CD8-positive, alpha-beta T cell (primary cell): ENCODE measurements at places on chromosomes 11 and 22.

GRCh38 chr11:68542617-68543016 is 82.1 kb downstream of the PPP6R3 start:
- no peak for DNase-seq

GRCh38 chr22:49087198-49087597 is 740.5 kb downstream of the BRD1 start:
- DNase-seq, result no peak

DNA sequence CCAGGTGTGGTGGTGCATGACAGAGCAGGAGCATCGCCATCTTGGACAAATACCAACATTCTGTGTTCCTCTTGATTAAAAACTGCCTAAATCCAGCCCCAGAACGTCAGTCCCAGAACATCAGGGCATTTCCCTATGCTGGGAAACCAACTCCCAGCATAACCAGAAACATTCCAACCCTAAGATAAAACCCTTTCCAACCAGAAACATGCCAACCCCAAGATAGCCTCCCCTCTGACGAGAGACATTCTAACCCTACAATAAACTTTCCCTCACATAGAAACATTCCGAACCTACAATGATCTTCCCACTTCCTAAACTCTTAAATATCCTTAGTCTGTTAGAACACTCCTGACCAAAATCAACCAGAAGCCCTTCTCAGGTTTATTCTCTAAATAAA is 11.6 kb downstream of the PLAAT4 start:
- no peak for DNase-seq

DNA sequence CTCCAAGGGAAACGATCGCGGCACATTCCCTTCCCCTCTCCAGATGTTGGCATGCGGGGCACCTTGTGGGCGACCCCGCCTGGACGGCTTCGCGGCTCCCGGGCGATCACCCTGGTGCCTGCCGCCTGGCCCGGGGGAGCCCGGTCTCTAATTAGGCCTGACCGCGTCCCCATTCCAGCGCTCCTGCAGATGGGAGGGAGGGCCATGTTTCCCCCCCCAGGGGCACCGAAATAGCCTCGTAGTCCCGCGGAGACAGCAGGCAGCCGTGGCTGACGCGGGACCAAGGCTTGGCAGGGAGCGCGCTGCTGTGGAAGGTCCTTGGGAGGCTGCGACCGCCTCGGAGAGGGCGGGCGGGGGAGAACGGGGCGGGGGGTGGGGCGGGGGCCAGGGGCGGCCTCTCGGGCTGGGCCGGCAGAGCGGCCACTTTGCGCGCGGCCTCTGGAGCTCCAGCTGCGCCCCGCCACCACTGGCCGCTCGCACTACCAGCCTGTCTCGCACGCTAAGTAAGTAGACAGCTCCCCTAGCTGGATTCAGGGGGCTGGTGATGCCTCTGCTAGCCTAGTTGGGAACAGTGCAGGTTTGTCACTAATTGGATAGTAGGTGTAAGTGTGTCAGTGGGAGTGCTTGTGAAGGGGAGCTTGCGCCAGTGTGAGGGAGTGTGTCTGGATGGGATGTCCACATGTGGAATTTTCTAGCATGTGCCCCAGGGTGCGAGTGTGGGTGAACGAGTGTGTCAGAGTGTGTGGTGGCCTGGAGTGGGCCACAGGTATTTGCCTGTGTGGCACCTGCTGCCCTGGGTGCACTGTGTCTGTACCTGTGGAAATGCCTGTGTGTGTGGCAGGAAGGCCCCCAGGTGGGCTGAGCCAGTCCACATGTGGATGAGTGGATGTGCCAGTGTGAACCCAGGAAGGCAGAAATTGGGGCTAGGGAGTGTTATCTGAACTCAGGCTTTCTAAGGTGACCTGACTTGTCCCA is at the start of gene INSC:
Gene INSC, plus strand, starts transcription at position 423 of the 975 bp plus-strand sequence. CDS start 34,252 bp downstream, outside the sequence.
- DNase-seq, result no peak

GRCh38 chr22:17334059-17334458 is 35.2 kb upstream of the CECR2 start:
- DNase-seq, result no peak
